ENCODE measurements at places on chromosomes 4 and X.
A peak's percentile ranks its signal among the peaks of the same experiment; 100 is the strongest.

DNA sequence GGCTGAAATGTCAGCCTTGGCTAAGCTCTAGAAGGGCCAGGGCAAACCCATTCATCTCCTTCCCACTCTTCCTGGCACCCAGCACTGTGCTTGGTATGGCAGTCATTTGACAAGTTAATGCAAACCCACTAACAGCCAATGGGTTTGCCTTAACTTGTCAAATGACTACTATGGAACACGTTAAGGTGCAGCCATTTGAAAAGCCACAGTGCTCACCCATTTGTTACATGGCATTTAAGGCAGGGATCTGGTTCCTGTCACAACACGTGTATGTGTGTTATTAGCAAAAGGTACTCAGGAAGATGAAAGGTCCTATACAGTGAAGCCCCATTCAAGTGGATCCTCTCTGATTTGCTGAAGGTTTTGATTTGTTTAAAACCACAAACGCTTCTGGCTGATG is 7.2 kb downstream of the CRMP1 start:
- DNase-seq: no peak

GRCh38 chrX:110410603-110411002 is 52.0 kb downstream of the RTL9 start:
- DNase-seq: no peak

DNA sequence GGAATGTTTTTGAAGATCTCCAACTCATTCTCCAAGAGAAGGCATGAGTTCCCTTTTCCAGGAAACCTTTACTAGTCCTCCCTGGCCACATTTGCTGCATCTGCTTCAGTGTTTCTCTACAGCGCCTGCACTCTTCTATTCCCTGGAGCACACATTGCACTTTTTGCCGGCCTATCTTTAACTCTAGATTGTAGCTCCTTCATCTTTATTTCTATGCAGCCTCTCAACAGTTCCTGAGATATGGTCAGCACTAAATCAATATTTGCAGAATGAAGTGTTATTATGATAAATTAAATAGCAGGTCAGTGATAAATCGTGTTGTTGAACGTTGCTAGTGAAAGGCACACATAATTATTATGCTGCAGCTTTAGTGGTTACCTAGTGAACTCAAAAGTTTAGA is 88.3 kb downstream of the VCX3A start:
- DNase-seq: no peak

- no peak for DNase-seq
Observed at GRCh38 chrX:13733506-13733905, 914 bp downstream of the TRAPPC2 start.

- DNase-seq: peak; percentile 32
Observed at GRCh38 chrX:153411988-153412574, 809 bp downstream of the ZFP92 start.

GRCh38 chr4:107018344-107018735 is 17.8 kb downstream of the DKK2 start:
- DNase-seq: no peak

GRCh38 chrX:72094894-72095293 is 36.8 kb downstream of the RTL5 start:
- peak; percentile 40 for DNase-seq

- DNase-seq: peak; percentile 27
Observed at GRCh38 chr4:112058433-112058832, 86.8 kb upstream of the FAM241A start.

DNA sequence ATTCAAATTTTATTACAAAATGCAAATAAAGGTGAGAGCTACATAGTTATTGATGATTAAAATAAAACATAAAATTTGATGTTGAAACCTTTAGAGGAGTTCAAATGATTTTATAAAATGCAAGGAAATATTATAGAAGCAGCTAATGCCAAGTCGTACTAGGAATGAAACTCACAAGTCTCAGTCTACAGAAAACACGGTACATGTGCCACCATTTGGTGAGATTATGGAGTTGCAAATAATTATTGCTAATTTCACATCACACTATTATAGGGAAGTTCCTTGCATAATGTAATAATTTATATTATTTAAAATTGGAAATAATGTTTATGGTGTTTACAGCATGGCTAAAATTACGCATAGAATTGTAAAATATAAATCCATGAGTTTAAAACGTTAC is 1601.7 kb upstream of the TENM3 start:
- DNase-seq: no peak

DNA sequence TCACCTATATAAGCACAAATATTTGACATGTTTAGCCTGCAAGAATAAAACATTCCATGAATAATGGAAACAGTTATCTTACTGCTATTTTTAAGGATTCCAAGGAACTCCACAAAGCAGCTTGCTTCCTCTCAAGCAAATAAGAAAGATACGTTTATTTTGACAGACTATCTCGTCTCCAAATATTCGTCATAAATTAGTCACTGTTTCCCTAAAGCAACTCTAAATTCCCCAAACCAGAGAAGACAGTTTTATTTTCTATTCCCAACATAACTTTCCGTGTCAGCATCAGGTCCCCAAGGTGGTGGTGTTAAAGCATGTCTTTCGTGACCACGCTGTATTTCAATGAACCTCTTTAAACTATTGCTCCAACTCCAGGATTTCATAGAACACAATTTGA is 24.3 kb upstream of the DKK2 start:
- no peak for DNase-seq

DNA sequence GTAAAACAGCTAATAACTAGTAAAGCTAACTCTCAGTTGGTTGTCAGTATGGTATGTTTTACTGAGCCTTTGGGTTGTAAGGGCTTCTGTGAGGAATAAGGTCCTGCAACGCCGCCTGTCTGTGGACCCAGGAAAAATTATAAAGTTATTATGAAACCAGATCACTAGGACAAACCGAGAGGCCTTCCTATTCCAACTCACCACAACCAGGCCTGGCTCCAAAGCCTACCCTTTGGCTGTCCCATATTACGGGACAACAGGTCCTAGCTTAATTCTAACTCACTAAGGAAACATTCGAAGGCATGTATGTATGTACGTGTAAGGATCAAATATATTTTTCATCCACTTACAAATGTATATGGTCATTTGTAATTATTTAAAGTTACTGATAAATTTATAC is 1.4 kb downstream of the ANKRD17 start:
- peak; percentile 85 for DNase-seq

GRCh38 chr4:158966091-158966490 is 136.8 kb upstream of the RAPGEF2 start:
- no peak for DNase-seq

DNA sequence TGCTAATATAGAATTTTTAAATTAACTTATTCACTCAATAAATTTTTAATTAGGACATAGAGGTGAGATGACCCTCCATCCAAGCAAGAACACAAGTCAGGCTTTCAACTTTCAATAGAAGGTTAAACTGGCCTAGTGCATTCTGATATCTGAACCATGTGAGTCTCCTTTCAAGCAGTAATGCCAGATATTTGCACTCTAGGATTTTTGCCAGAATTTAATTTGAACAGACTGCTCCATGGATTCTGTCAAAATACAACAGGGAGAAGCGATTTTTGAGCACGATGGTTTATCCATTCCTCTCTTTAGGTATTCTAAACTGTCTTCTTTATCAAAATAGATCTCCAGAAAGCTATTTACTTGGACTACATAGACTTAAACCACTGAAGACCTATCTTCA is 72.0 kb upstream of the DCLK2 start:
- no peak for DNase-seq

GRCh38 chr4:52713456-52713937 is 37.7 kb downstream of the ERVMER34-1 start:
- DNase-seq: no peak

DNA sequence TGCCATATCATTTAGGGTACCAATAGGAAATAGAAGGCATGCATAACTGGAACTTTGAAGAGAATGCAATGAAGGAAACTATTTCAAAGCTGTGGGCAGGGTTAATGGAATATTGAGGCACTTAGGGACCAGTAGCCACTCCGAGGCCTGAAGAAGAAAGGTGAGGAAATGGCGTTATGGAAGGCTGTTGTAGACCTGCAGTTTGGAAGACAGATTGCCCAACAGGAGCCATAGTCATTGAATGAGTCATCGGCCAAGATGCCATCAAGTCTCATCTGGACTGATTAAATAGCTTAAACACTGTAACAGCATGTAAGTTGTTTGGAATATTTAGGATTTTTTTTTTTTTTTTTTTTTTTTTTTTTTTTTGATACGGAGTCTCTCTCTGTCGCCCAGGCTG is 11.6 kb downstream of the CXCL13 start:
- no peak for DNase-seq

DNA sequence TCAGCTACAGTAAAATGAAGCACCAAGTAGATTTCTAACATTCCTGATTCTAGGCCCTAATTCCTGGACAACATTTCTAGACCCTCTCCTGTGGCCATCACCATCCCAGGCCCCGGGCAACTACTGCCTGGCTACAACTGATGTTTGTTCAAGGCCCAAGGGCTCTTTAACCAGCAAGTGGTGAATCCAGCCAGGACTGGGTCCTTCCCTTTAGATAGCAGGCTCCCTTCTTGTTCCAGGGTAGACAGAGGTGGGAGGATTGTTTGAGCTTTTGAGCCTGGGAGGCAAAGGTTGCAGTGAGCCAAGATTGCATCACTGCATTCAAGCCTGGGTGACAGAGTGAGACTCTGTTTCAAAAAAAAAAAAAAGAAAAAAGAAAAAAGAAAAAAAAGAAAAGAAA is 12.7 kb upstream of the AADAT start:
- no peak for DNase-seq

DNA sequence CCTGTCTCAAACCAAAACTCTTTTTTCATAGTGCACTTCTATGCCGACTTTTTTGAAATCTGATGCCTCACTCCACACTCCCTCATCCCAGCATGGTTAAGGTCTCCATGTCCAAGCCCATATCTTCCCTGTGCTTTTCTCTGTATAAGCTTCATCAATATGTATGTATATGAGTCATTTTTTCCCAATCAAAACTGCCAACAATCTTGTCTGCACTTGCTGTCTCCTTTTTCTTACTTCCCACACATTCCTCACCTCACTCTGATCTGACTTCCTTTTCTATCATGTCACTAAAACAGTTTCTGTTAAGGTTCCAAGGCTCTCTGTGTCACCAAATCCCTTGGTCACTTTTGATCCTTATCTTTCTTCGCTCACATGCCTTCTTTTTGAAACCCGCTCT is 88.2 kb upstream of the GPR50 start:
- no peak for DNase-seq

DNA sequence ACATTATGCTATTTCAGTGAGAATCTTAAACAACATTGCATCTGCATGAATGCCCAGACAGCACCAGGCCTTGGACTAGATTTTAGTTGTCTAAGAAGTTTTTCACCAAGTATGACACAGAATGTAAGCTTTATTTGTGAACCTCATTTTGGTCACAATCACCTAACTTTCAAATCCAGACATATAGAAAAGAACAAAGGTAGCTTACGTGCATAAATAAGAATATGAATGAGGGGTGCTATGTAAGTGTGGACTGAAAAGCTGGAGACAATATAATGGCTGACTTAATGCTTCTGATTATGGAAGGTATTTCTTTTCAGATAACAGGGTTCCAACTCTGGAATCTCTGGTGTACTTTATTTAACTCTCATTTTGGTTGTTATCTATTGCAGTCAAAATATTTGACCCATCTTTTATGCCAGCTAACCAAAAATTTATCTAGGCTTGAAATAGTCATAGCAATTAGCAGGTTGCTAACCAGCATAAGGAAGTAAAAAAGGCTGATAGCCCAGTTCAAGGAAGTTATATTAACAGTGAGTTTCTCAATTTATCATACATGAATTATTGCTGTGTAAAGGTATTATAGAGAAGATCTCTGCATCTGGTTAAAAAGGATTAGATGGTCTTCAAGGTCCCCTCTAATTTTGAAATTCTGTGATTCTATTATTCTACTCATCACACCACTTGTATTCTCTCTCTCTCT is 36.5 kb downstream of the SLC7A11 start:
- no peak for DNase-seq

DNA sequence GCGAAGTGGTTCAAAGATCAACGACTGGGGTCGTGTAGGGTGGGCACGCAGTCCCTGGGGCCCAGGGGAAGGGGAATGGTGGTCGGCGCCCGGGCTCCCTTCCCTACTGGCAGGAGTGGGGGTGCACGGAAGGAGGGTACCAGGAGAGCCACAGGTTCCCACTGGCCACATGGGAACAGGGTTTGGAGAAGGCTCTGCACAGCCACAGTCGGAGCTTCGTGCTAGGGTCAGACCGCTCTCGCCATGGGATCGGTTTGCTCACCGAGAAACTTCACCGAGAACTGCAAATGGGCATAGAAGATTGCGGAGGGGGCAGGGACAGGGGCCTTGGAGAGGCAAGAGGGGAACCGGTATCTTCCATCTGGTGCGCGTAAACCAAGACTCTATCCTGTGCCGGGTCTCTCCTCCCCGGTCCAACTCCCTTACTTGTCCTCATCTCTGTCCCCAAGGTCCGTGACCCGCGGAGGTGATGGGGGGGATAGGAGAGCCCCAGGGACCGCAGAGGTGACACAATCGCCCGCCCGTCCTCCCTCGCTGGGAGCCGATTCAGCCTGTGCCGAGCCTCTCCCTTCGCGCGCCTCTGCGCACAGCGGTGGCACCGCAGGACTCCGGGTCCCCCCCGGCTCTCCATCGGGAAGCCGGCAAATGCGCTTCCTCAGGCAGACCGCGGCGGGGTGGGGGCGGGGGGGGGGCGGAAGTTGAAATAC is 1.0 kb downstream of the SCD5 start:
- no peak for DNase-seq

GRCh38 chr4:140004922-140005627 is 148.9 kb downstream of the MAML3 start:
- DNase-seq: no peak

DNA sequence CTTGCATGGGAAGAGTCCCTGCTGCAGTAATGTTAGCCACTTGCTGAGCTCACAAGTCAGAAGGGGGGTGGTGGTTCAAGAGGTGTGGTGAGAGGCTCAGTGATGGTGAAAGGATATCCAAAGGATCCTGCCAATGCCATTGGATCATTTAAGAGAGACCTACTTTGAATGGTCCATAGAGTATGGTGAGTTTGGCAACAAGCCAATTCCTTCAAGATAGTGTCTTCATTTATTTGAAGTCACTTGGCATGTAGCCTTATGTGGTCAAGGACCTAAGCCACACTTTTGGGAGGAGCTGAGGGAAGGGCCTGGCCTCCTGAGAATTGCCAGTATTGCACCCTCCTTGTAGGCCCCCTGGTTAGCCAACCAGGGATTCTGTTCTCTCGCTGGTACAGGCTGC is 87.9 kb downstream of the TSPAN7 start:
- DNase-seq: no peak

- DNase-seq: no peak
Observed at GRCh38 chr4:206054-206453, 81.8 kb downstream of the ZNF718 start.

DNA sequence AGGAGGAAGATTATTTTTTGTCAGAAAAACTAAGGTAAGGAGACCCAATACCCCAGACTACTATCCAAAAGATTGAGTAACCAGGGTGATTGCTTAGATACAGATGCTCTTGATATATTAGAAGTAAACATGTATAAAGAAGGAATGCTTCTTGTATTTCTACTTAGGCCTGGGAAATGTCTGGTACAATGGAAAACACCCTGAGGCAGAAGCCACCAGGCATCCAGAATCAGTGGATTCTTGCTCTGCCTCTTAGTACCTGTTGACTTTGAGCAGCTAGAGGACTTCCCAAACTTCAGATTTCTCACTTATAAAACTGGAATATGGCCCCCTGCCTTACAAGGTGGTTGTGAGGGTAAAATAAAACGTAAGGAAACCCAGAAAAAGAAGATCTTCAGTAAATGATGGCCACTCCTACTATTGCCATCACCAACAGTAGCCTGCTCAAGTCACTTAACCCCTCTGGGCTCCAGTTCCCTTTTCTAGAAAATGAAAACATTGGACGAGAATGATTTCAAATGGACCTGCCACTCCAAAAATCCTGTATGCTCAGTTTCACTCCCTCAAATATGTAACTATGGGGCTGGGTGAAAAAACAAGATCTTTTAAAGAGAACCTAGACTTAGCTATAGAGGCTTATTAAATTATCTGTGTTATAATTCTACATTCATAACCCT is 56.6 kb downstream of the AMELX start:
- DNase-seq: peak; percentile 25
